ENCODE measurements at places on chromosomes 13 and 19.
A peak's percentile ranks its signal among the peaks of the same experiment; 100 is the strongest.

DNA sequence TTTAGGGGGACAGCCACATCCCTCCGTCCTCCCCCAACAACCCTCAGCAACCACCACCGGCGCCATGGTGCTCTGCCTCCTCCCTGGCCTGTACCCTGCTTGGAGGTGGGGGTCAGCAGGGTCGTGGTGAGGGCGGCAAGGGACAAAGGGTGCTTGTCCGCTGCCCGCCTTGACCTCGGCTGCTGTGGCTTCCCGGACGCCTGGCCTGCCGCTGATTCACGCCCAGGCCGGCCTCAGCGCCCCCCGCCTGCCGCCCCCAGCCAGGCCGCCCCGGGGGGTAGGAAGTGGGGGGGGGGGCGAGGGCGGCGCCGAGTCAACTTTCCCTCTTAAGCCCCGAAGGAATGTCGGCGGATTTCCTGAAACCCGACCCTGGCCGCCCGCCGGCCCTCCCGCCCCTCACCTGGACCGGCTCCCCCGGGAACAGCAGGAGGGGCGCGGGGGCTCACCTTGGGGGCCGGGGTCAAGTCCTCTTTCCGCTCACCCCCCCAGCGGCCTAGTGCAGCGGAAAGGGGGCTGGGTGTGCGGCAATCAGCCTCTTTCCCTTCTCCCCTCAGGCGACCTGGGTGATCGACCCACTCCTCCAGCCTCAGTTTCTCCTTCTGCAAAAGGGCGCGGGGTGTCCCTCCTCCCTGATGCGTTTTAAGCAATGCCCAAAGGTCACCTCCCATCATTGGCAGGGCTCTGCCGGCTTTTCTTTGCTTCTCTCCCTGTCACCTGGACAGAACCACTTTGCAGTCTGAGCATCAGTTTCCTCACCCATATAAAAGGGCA lies 1.9 kb upstream of the TMEM59L start:
- no peak for DNase-seq

- no peak for DNase-seq
Measured at GRCh38 chr13:49935171-49936074, 717 bp downstream of the SPRYD7 start.

DNA sequence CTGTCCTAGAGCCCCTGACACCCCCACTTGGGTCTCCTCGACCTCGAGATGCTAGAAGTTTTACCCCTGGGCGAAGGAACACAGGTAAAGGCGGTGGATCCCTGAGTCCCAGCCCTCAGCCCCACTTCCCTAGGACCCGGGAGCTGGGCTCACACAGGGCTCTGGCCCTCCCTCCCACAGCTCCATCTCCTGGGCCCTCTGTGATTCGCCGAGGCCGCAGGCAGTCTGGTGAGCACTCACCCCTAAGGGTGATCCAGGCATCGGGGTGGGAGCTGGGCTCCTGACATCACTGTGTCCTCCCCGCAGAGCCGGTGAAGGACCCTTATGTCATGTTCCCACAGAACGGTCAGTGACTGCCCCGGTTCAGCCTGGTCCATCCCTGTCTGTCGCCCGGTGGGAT lies 8.3 kb downstream of the PLEKHG2 start:
- no peak for DNase-seq

- no peak for DNase-seq
Measured at GRCh38 chr13:105153611-105154010, 1381.9 kb downstream of the EFNB2 start.

DNA sequence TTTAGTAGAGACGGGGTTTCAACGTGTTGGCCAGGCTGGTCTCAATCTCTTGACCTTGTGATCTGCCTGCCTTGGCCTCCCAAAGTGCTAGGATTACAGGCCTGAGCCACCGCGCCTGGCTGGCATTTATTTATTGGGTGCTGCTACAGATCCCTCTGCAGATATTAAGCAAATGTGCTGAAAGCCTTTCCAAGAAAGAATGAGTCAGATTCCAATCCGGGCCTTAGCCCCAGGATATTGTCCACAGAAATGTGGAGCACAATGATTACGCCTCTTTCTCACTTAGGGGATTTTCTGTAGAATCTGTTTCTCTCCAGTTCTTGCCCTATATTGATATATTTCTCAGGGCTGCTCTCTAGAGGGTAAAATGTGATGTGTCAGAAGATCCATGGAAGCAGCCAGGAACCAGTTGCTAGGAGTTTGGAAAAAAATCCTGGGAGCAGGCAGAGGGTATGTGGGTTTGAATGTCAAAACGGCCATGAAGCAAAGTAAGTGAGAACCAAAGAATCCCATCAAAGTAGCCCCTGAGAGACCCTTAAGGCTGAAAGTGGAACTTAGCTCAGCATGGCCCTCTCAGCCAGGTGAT lies 24.8 kb upstream of the IGFL4 start:
- DNase-seq: peak; percentile 31

DNA sequence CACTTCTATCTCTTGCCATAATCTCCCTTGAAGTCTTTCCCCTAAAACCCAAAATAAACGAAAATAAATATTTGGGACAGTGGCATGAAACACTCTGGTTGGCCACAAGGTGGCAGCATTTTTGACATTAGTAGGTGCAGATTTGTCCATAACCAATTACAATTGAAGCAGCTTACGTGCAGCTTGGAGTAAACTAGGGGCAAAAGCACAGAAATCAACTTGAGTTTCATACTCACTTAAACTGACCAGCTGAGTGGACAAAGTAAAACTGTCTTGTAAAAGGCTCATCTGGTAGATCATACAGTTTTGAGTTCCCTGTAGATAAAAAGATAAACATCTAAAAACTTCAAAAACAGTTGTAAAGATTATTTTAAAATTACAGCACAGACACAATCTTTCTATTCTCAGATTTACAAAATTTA lies 18.8 kb downstream of the PDCD5 start:
- DNase-seq: peak; percentile 24

DNA sequence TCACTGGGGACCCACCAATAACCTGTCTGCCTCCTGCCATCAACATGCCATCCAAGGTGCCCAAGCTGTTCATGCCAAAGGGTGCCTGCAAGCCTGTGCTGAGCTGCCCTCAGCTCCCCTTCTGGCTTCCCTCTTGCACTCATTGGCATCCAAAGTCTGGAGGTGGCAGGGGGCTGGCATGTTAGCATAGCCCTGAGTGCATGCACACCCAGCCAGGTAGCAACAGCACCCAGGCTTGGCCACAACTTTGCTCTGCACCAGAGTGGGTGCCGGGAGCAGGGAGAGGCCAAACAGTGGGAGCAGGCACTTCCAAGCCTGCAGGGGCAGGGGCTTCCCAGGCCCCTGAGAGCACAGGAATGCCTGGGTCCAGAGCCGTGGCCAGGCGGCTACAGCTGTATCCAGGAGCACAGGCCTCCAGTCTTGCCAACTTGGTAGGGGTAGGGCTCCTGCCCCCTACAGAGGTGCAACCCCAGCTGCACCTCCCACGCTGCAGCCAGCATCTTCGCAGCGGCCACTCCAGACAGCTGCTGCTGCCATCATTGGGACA lies 26.1 kb upstream of the TBC1D4 start:
- no peak for DNase-seq

- no peak for DNase-seq
Measured at GRCh38 chr13:107716241-107716640, 499.1 kb downstream of the LIG4 start.

GRCh38 chr19:18202778-18203407 lies 949 bp downstream of the RAB3A start:
- DNase-seq: no peak

DNA sequence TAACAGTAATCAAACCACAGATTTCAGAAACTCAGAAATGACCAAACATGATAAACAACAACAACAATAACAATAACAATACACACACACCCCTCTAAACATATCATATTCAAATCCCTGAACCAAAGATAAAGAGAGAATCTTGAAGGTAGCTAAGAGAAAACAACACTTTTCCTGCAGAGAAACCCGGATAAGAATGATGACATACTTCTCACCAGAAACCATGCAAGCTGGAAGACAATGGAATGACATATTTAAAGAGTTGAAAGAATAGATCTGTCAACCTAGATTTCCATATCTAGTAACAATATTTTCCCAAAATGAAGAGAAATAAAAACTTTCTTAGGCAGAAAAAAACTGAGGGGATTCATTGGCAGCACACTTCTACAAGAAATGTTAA lies 138.1 kb downstream of the LIG4 start:
- DNase-seq: no peak

- no peak for DNase-seq
Measured at GRCh38 chr13:70523622-70524021, 415.4 kb upstream of the KLHL1 start.

DNA sequence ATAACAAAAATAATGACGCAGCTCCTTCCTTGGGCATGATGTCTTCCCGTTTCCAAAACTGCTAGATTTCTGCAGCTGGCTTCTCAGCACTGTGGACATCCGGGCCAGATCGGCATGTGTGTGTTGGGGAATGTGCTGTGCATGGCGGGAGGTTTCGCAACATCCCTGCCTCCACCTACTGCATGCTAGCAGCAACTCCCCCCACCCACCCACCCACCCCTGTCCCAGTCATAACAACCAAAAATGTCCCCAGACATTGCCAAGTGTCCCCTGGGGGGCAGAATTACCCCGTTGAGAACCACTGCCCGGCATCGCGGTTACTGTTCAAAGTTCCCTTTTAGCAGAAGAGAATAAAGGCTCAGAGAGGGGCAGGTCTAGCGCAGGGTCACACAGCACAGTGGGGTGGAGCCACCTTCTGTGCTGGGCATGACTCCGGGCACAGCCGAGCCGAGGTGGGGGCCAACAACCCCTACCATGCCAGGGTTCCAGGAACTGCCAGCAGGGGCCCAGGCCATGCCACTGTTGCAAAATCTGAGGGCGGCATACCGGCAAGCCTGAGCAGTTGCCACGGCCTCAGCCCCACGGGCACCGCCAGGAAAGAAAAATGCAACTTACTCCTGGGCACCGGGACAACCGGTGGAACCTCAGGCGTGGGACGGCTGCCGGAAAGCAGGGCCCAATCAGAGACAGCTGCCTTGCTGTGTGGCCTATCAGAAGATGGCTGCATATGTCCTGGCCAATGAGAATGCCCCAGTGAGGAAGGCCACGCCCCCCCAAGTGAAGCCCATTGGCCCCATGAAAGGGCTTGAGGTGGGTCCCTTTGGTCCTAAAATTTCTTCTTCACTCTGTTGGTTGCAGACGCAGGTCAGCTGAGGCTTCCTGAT lies 22.5 kb upstream of the NFIC start:
- DNase-seq: peak; percentile 76

- DNase-seq: no peak
Measured at GRCh38 chr19:31220540-31220939, 128.7 kb downstream of the TSHZ3 start.

Data from AG09309 (cell line).